ENCODE measurements at places on chromosomes 2 and 18. TPM values are rescaled to one million over a fixed set of nuclear protein-coding genes. Genes with fewer than 3 reads are reported as not detected.

The CD207 gene
- total RNA-seq, result not detected

The SERPINB11 gene
- total RNA-seq, result not detected

The GALNT1 gene
- 54.1 TPM for total RNA-seq

The UGT1A6 gene
- not detected for total RNA-seq

The ALPI gene
- not detected for total RNA-seq

The PCARE gene
- not detected for total RNA-seq

The RAB6C gene
- 0.94 TPM for total RNA-seq

The AGXT gene
- total RNA-seq, result 1.6 TPM

The UCN gene
- total RNA-seq, result 3.9 TPM

The RNF152 gene
- total RNA-seq, result 7.1 TPM

The RAPGEF4 gene
- 11.0 TPM for total RNA-seq

The SH2D6 gene
- not detected for total RNA-seq

The CD28 gene
- 17.5 TPM for total RNA-seq

Data from spleen (tissue), 13 donors.